ENCODE measurements at places on chromosomes 5 and 9.

GRCh38 chr5:5979761-5980537, 398.4 kb downstream of the MED10 start:
- DNase-seq, result no peak

GRCh38 chr5:149356391-149356790, 1.5 kb upstream of the PCYOX1L start:
- peak; percentile 13 for DNase-seq

DNA sequence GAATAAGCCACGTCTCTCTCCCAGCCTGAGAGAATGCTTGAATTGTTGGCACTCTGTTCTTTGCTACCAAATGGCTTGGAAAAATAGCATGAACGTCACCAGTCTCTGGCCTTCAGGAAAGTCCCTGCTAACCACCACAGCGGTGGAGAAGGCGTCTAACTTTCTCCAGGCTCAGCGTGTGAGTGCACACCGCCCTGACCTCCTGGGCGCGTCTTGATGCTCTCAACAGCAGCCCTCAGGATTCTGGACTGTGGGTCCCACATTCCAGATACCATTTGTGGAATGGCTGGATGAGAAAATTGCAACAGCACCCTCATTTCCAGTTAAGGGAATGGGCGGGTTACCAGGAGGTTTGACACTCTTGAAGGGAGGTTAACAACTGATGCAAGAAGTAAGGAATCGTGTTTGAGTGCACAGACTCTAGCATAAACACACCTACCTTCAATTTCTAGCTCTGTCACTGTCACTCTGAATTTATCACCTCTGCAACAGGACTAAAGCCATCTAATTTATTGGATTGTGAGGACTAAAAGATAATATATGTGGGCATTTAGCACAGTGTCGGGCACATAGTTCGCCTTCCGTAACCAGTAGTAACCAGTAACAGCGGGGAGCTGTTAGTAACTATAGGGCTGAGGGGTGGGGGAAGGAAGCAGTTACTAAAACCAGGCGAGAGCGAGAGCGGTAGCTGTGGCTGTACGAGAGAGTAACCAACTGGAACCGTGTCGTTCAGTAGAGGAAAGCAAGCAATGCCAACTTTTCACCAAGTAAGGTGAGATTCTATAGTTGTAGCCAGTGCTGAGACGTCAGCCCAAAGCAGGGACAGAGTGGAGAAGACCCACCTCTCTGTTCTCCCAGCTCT, 807 bp upstream of the PLGRKT start:
- DNase-seq, result peak; percentile 56

DNA sequence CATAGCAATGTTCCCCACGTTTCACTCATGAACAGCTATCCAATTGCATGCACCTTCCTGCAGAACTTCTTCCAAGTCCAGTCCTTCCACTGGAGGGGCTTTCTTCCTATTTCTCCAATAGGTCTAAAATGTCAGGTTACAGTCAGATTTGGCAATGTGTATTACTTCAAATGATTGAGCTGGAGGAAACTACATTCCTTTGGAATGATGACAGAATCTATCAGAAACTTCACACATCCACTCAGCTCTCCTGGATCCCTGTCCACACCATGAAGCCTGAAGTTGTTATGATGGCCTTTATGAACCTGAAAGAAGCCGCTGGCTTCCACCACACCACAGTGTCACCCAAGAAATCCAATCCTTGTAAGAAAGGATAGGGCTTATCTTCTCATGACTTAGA, 32.2 kb downstream of the FBXW2 start:
- no peak for DNase-seq

DNA sequence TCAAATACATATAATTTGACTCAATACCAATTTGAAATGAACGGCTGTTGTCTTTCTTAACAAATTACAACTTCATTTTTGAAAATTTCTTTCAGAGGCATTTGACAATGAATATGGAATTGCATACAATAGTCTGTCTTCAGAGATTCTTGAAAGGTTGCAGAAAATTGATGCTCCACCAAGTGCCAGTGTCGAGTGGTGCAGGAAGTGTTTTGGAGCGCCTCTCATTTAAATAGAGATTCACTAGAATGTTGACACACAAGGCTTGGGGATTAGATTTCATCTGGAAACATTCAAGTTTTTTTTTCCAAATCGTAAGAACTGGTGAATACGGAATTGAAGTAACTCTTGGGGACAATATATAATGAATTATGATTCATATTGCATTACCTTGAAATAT, 8.1 kb downstream of the RPS6 start:
- DNase-seq, result no peak

DNA sequence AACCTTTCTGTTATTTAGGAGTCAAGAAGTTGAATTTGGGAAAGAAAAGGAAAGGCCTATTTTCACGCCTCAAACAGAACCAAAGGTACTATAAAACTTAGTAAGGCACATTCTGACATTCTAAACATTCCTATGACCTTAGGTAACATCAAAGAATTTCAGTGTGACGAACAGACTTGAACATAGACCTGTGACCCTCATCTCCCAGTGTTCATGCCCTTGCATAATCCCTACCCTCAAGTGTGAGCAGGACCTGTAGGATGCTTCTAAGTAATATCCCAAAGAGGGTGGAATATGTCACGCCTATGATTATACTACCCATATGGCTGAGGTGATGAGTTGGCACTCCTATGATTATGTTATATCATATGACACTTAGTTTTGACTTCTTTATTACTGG, 540.9 kb downstream of the KIF4B start:
- DNase-seq, result no peak

GRCh38 chr5:172187118-172188032, 649 bp downstream of the STK10 start:
- peak; percentile 63 for DNase-seq

DNA sequence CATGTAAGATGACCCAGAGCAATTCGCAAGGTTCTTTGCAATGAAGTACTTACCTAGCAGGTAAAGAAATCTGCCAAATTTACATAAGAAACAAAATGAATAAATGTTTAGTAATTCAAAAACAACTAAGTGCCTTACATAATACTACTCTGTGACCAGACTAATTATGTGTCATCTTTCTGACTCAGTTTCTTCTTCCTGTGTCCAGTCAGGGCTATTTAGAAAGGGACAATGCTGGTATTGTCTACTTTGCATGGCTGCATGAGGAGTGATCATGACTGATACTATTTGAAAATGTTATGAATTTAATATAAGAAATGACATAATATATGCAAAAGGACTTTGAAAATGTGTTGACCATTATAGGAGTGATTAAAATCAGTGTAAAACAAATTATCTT, 210.0 kb downstream of the TMEM161B start:
- DNase-seq, result no peak

DNA sequence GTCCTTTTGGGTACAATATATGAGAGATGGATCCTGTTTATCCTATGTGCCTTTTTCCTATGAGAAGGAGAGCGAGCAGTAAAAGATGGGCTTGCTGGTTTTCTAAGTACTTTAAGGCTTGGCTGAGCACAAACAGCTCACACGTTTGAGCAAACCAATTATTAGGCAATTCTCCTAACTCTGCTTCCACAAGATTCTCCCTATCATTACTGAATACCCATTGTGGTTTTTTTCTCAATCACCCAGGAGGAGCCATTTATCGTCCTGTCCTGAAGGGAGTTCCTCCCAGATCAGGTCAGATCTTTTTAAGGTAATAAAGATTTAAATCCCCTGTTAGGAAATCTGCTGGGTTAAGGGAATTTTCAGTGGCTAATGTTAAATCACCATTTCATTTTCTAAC, 19.4 kb upstream of the C1QTNF3 start:
- no peak for DNase-seq

GRCh38 chr9:120372040-120372439, 207.9 kb downstream of the CDK5RAP2 start:
- no peak for DNase-seq

DNA sequence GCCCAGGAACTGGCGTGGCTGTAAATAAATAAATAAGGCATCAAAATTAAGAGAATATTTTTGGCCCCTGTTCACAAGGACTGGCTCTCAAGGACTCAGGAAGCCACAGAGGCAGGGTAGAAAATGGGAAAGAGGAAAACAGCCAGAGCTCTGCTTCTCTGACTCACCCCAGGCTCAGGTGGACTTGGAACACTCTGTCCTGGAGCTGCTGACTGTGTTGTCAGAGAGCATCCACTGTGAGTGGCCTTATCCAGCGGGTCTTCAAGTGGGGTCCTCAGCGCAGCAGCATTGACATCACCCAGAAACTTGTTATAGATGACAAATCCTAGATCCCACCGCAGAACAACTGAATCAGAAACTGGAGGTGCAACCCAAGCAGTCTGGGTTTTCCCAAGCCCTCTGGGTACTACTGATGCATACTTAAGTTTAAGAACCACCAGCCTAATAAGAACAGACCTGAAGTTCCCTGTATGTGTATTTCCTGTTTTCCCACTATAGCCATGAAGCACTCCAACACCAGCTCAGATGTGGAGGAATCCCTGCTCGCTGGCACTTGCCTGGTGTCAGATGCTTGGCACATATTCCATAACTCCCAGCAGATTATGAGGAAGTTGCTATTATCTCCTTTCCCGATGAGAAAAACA, 20.5 kb downstream of the ADRA1B start:
- DNase-seq, result no peak

DNA sequence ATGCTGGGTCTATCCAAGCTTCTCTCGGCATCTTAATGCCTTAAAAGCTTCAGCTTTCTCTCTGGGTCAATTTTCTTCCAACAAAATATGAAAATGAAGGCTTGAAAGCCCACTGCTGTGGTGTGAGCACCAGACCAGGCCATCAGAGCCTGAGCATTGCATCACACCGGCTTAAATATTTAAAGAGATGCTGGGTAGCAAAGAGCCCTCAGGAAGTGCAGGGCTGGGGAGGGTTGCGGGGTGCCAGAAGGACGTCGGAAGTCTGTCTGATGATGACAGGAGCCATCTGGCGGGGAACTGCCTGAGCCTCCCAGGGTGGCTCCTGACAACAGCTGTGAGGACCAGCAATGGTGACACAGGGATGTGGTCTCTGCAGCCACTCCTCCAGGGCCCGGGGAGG, 185.5 kb downstream of the OLFM1 start:
- no peak for DNase-seq

DNA sequence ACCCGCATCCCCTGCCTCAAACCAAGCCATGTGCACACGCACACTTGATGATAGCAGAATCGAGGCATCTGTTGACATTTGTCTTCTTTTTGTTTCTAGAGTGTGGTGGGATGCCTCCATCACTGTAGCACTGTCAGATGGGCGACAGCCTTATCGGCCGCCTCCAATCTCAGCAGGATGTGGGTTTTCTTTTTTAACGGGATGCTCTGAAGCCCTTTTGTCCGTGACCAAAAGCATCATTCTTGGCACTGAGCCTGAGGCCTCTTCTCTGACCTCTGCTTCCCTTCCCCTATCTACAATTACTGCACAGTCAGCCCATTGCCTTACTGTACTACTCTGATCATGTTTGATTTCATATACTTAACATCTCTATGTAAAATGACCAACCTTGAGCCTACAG, 78.3 kb downstream of the LMNB1 start:
- no peak for DNase-seq

DNA sequence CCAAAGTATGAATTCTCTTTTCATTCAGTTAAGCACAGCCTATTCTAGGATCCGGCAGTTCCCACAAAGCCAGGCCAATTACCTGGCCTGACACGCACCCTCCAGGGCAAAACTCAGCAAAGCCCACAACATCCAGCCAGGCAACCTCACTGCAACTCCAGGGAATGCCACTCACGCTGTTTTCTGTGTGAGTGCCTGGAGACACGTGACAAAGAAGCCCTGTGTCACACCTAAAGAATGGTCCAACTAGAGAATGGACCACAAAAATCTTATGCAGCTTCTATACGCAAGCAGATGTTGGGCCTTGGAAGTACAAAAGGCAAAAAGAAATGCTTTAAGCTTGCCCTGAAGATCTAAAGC, 20.2 kb downstream of the RETREG1 start:
- no peak for DNase-seq

DNA sequence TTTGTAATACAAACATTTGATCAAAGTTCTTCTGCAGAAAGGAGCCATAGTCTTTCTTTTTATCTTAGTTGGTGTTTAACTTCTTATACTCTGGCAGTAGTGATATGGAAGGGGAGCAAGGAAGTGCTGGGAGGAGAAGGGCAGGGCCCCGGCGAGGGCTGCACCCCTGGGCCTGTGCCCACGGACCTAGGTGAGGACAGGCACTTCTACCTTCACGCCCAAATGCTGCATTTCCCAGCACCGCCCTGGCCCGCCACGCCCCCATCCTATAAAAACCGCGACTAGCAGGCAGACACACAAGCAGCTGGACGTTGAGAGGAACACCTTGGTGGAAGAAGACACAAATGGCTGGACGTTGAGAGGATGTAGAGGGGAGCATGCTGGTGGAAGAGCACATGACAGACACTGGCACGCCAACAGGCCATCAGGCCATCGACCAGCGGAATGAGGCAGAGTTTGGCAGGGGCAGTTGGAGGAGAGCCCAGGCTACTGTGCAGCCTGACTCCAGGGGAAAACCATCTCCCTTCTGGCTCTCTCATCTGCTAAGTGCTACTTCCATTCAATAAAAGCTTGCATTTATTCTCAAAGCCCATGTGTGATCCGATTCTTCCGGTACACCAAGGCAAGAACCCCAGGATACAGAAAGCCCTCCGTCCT, 81.5 kb upstream of the C9orf72 start:
- DNase-seq, result no peak

DNA sequence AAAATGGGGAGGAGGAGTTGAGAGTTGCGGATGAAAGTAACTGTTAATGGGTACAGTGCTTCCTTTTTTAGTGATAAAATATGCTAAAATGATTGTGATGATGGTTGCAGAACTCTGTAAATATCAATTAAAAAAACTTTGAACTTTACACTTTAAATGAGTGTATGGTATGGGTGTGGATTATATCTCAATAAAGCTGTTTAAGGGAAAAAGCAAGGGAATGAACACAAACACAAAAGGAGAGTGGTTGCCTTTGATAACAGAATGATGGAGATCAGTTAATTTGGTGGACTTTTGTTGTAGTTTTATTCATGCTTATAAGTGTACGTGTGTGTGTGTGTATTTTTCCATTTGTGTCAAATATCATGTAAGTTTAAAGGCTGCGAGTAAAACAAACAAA, 186.1 kb downstream of the ZNF608 start:
- DNase-seq, result no peak

DNA sequence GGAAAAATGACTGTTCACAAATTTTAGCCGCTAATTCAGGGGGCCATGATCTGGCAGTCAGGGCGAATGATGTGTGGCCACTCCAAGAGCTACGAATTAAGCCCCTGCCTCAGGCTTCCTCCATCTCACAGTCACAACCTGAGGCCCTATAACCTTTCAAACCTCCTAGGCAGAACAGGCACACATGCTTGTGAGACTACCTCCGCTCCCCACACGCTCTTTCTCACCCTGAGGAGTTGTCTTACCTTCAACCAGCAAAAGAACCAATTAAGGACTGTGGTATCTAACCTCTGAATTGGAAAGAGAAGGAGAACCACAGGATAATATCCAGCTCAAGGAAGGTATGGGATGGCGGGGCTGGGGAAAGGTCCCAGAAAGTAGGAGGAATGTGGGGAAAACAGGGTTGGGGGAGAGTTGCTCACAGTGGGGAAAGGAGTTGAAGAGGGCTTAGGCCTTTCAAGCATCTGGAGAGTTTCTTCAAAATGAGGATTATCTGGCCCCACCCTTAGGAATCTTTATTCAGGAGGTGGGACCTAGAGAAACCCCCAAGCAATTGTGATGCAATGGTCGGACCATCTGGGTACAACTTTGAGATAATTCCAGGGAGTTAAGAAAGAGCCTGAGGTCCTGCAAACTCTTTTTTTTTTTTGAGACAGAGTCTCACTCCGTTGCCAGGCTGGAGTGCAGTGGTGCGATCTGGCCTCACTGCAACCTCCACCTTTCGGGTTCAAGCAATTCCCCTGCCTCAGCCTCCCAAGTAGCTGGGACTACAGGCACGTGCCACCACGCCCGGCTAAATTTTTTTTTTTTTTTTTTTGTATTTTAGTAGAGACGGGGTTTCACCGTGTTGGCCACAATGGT, 5.5 kb downstream of the PCDH1 start:
- no peak for DNase-seq

GRCh38 chr9:114830546-114830945, 24.7 kb upstream of the TNFSF15 start:
- DNase-seq, result no peak
